ENCODE measurements at places on chromosomes 13 and 19. TPM values are rescaled to one million over a fixed set of nuclear protein-coding genes. Genes with fewer than 3 reads are reported as not detected.

Gene PABPC3
- polyA plus RNA-seq = 0.22 TPM

Gene GIPC3
- polyA plus RNA-seq = 1.7 TPM

Gene C19orf81
- polyA plus RNA-seq = not detected

Gene ACTMAP
- polyA plus RNA-seq = 5.1 TPM

Gene LGALS7B
- polyA plus RNA-seq = 5.1 TPM

Gene CCDC194
- not detected for polyA plus RNA-seq

Gene TCF3
- 28.8 TPM for polyA plus RNA-seq

Data from adipose tissue (tissue), 3 donors.